ENCODE measurements at places on chromosomes 2 and 18.

DNA sequence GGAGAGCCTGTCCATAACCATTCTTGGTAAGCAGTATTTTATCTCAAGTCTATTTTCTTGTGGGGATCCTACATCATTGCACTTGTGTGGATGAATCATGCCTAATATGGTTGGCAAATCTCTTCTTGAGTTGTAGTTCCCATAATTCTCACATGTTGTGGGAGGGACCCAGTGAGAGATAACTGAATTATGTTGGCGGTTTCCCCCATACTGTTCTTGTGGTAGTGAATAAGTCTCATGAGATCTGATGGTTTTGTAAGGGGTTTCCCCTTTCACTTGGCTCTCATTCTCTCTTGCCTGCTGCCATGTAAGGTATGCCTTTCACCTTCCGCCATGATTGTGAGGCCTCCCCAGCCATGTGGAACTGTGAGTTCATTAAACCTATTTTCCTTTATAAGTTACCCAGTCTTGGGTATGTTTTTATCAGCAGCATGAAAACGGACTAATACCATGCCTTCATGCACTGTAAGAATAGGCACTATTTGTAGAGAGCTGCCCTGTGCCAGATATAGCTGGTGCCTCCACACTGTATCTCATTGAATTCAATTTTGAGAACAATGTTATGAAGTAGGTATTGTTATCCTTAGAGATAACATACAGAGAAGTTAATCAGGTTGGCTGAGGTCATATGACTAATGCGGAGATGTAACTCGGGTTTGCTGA is 148.3 kb downstream of the PLCL1 start:
- DNase-seq: no peak

GRCh38 chr2:100580367-100581276 is 17.8 kb downstream of the PDCL3 start:
- DNase-seq: no peak

DNA sequence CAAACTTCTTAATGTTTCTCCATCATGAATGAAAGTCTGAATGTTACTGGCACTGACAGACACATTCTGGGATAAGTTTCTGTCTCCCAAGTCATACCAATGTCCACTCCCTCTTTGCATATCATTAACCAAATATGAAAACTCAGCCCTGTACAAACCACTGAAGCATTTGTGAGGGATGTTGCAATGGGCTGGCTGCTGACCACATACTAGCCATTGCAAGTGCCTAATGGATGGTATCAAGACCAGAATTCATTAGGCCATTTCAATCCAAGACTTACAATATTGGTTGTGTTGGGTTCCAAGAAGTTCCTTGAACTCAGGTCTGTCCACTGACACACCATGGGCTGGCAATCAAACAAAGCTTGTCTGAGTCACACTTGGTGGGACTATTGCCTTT is 73.8 kb downstream of the CBLN2 start:
- no peak for DNase-seq

- no peak for DNase-seq
These were observed 233.9 kb downstream of the SATB2 start for GRCh38 chr2:199223791-199224190.

GRCh38 chr2:71129902-71130151 is 202 bp downstream of the MCEE start:
- DNase-seq: no peak

DNA sequence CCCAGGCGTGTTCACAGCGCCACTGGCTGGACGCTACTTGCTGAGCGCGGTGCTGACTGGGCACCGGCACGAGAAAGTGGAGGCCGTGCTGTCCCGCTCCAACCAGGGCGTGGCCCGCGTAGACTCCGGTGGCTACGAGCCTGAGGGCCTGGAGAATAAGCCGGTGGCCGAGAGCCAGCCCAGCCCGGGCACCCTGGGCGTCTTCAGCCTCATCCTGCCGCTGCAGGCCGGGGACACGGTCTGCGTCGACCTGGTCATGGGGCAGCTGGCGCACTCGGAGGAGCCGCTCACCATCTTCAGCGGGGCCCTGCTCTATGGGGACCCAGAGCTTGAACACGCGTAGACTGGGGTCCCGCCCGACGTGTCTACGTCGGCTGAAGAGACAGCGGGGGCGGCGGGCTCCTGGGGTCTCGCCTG is 891 bp upstream of the KHK start:
- DNase-seq: no peak

DNA sequence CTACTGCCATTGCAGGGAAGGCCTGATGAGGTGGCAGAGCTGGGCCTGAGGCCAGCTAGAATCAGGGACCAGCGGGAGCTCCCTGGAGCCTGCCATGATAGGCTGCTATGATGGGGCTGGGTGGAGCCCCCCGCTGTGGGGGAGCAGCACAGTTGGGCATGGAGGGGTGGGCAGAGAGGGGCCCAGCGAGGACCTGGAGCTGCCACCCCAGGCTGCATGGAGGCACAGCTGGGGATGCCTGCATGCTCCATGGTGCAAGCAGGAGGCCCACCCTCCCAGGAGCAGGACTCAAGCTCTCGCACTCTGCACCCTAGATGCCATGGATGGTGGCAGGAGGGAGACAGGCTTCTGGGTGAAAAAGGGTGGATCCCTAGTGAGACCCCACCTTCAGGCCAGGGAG is 17.8 kb upstream of the RPRD1A start:
- no peak for DNase-seq

DNA sequence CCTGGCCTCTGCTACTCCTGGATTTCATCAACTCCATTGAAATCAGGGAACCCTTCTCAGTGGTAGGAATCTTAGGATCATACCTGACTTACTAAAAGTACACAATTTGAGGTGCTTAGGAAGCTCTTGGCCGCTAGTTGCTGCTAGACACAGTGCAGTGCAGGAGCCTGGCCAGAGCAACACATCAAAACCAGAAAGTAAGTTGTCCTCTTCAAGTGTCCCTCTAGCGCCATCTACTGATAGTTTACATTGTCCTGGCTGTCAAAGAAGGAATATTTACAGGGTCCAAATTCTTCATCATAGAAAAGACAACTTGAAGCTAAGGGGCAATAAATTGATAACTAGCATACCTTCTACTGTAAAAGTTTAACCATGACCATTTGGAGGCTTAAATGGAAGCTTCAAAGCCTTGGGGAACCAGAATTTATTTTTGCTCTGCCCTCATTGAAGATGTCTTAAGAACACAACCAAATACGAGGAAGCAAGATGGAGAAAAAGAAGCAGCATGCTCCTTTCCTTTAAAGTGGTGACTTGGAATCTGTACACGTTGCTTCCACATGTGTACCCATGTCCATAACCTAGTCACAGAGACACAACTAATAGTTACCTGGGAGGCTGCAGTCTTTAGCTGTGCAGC is 889.1 kb upstream of the GCFC2 start:
- DNase-seq: peak; percentile 26

DNA sequence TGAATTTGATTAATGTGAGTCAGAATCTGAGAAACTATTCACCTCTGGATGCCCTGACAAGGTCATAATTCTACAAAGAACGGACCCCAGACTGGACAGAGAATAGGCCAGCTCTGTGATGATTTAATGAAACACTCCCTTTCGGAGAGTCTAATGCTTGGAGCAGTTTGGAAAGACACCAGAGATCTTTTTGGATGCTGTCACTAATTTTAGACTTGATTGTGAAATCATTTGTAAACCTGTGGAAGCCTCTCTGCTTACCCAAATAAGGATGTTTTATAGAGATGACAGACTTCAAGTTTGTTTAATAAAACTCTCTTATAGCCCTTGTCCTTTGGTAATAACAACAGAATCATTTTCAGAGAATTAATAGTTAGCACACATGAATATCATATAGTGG is 83.5 kb downstream of the MYL12B start:
- DNase-seq: no peak

GRCh38 chr2:41207578-41207977 is 755.7 kb upstream of the SLC8A1 start:
- DNase-seq: no peak

DNA sequence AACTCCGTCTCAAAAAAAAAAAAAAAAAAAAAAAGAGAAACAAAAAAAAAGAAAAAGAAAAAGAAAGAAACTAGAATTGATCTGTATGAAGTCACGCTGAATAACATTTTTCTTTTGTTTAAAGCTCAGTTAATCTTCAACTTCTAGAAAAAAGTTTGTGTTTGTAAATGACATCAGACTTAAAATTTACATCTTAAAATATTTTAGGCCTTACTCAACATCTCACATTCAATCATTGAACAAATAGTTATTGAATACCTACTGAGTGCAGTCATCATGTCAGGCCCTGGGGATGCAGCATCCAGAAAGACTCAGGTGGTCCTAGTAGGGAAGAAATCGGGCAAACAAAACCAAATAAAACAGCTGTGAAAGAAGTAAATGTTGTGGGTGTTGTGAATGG is 292.3 kb upstream of the FANCL start:
- no peak for DNase-seq

DNA sequence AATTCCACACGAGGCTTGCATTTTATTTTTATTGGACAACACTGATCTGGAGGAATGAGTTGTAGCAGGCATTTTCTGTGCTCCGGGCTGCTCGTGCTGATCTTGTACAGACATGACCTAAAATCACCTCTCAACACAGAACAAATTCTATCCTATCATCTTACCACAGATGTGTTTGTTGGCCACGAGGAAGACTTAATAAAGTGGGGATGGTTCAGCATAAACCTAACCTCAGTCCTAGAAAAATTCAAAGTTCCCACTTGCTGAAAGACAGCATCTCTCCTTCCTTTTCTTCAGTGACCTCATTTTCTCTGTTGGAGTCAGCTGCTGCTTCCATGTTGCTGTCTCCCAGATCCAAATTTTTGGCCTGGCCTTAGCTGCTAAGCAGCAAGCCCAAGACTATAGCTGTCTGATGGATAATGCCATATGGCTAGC is 45.3 kb downstream of the RBKS start:
- no peak for DNase-seq

DNA sequence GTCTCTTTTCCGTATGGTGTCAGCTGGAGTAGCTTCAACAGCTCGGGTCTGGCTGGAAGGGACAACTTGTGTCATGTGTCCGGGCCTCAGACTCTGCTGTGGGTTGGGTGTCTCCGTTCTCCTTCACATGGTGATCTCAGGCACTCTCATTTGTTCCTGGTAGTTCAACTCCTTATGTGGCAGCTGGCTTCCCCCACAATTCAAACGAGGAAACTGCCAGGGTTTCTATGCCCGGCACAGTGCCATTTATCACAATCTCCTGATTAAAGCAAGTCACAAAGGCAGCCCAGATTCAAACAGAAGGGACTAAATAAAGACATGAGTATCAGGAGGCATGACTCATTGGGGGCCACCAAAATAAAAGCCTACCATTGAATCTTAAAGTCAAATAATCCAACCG is 22.7 kb downstream of the MRO start:
- no peak for DNase-seq

- no peak for DNase-seq
These were observed 238.3 kb downstream of the PHLPP1 start for GRCh38 chr18:62953663-62954062.

DNA sequence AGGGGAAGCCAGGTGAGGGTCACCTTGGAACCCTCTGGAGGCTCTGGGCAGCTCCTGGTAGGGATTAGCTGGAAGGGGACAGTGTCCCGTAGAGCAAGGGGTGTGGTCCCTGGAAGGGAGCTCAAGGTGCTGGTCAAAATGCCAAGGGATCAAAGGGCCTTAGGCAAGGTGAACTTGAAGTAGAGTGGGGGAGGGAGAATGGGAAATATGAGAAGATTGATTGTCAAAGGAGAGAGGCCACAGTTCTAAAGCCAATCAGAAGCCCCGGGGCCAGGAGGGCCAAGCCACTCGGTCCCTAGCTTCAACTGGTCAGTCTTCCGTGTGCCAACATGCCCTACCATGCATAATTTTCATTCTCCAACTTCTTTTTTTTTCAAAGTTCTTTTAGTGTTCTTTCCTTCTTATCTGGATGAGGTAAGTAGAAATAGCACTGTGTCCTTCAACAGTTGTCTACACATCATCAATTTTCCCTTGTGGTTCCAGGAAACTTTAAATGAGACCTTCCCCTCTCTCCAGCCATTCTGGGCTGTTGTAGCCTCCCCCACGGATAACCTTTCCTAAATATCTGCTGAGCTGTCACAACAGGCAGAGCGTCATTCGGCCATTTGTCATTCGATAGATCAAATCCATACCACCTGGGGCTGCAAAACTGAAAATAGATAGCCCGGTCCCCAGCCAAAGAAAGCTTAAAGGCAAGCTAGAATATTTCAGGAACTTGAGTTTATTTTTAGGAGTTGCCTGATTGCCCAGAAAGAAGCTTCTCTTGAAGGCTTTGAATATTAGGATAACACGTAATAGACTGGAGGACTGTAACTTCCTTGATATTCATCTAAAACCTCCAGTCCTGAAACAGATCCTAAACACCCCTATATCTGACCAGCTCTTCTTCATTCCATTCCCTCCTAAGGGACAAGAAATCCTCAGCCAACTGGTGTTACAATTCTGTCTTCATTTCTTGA is 83.3 kb downstream of the ALPK2 start:
- DNase-seq: no peak

DNA sequence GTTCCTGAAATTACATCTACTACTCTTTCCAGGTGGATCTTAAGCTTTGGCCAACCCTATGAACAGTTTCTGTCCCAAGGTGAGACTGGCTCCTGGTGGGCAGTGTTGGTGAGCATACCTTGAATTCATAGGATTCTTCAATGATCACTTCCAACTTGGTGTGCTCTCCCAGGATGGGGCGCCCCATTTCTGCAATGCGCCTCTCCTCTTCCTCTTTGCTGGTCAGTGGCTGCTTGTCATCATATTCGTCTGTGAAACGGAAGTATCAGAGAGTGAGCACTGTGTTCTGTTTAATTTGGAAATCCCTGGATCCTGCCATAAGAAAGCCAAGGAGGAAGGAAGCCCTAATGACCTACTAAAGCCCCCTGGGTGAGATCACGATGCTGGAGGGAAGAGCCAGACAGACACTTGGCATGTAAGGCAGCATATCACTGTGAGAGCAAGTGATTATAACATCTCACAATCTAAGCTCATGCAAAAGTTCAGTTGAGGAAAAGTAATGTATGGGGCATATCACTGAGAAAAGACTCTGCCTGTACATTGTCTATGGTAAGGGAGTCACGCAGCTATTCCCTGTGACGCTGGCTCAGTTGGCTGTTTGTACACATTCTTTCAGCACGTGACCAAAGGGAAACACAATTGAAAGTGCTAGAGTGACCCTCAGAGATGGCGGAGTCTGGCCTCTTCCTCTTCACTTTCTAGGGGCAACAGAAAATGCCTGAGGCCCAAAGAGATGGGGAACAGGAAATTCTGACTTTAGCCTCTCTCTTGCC is 287.0 kb downstream of the SLC8A1 start:
- no peak for DNase-seq

DNA sequence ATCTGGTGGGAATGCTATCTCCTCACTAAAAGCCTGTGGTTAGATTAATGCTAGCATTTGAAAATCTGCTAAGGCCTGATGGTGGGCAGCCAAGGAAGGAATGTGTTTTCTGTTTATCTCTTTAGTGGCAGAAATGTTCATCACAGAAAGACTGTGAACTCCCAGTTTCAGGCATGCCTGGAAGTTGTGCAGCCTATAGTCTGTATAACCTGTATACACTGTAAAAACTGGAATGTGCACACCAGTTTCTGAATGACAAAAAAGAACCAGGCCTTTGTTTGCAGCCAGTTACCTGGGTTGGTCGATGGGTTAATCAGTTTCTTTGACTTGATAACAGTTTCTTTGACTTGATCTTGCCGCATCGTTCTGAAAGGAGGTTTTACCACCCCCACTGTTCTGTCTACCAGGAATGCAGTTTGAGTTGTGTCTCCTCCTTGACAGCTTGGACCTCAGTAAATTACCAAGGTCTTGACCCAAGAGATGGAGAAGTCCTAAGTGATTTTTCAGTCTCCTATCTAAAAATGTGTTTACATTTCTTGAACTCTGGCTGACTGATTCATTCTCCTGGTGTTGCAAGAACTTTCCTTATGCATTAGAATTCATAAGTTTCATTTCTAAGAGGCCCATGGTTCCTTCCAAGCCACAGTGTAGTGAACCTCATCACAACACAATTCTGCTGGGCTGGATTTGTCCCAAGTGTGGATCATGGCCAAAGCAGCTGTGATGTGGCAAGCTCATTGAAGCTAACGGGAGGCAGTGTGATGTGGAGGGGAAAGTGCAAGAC is 62.2 kb downstream of the KIAA2012 start:
- DNase-seq: peak; percentile 99

Measured in fibroblast of skin of left quadriceps (primary cell).